Tongue (tissue), 3 donors: ENCODE measurements at places on chromosomes 1 and 21.

- DNase-seq = peak; percentile 80
Measured at GRCh38 chr21:31781737-31782136, 49.8 kb upstream of the SCAF4 start.

DNA sequence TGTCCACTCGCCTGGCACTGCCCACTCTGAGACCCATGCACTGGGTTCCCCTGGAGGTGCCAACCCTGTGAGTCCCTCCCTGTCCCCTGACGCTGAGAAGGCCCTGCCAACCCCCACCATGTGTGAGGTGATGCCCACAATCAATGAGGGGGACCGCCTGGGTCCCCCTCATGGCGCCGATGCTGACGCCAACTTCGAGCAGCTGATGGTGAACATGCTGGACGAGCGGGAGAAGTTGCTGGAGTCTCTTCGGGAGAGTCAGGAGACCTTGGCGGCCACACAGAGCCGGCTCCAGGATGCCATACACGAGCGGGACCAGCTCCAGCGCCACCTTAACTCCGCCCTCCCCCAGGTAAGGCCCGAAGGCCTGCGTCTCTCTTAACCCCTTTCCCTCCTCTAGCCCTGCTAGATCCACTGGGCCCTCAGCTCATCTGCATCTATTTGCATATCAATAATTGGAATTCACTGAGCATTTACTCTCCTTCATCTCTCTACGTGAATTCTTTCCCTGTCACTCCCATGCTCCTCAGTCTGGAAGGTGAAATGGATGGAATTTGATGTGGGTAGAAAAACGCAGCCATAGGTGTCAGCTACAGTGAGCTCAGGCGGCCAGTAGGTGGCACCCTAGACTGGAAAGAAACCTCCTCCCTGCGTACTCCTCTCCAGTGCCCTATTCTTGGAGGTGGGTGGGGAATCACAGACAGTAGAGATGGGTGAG is 12.8 kb downstream of the PPFIA4 start:
- peak; percentile 92 for DNase-seq

DNA sequence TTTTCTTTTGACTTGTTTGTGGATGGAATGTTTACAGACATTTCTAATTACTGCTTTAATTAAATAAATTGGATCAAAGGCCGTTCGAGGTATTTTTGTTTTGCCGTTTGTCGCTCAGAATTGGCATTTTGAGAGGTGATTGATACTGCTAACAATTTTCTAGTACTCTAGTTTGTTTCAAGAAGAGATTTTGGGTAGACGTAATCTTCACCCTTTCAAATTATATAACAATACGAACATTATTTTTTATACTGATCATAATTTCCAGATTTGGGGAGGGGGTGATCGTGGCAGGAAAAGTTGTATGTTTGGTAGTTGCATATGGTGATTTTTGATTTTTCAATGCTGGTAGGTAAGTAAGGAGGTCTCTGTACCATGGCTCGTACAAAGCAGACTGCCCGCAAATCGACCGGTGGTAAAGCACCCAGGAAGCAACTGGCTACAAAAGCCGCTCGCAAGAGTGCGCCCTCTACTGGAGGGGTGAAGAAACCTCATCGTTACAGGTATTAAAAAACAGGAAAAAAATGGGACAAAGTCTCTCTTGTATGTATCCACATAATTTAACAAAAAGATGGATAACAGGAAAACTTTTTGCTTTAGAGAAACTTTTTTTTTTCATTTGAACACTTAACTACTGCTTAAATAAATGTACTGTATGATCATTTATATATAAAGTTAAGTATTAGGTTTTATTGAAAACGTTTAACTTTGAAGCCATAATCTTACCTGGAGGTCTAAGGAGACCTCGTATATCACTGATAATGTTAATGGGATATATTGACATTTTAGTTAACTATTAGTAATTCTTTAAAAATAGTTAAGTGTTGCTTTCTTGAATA is 1.7 kb downstream of the H3-3A start:
- DNase-seq = peak; percentile 34

GRCh38 chr1:30892671-30893073 is 15.9 kb downstream of the SDC3 start:
- no peak for DNase-seq

- peak; percentile 86 for DNase-seq
Measured at GRCh38 chr1:150876119-150876454, 312 bp downstream of the ARNT start.

DNA sequence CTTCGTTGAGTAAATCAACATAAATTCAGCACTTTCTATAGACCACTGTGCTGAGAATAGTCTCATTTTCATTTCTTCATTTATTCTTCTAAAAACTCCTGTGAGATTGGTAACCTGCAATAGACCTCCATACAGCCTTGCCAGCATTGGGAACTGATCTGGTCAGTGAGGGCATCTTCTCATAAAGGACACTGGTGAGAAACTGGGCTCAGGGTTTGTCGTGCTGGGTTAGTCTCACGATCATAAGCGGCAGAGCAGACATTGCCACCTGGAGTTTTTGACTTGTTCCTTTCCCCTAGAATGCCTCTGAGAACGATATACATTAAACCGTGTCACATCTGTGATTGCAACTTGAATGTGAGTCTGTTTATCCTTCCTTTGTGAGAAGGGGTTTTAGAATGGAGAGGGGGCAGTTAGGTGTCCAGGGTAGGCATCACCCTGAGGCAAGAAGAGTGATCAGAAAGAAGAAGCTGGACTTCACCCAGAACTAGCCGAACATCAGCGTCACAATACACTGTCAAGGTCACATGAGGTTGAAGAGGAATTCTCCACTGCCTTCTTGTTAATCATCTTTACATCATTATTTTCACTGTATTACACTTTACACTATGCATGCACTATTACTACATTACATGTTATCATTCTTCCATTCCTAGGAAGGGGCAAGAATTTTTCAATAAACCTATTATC is 1.4 kb upstream of the TTLL7 start:
- DNase-seq = no peak

DNA sequence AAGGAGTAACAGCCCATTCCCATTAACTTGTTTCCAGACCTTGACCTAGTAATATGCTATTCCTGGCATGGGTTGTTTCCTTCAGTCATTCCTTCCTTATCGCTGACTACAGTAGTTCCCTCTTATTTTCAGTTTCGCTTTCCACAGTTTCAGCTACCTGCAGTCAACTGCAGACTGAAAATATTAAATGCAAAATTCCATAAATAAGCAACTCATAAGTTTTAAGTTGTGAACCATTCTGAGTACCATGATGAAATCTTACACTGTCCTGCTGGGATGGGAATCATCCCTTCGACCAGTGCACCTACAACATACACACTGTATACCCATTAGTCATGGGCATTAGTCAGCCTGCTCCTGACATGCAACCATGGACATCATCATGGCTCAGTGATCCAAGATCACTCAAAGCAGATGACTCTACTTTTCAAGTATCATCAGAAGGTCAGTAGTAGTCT is 66.7 kb downstream of the CCDC30 start:
- no peak for DNase-seq
